ENCODE measurements at places on chromosomes 2 and 18.
A peak's percentile ranks its signal among the peaks of the same experiment; 100 is the strongest.

GRCh38 chr2:18551623-18552022, 8.8 kb downstream of the RDH14 start:
- DNase-seq = peak; percentile 35

GRCh38 chr2:209351636-209352035, 72.2 kb upstream of the MAP2 start:
- peak; percentile 67 for DNase-seq

- DNase-seq = no peak
Observed at GRCh38 chr2:223930103-223930976, 14.8 kb downstream of the WDFY1 start.

DNA sequence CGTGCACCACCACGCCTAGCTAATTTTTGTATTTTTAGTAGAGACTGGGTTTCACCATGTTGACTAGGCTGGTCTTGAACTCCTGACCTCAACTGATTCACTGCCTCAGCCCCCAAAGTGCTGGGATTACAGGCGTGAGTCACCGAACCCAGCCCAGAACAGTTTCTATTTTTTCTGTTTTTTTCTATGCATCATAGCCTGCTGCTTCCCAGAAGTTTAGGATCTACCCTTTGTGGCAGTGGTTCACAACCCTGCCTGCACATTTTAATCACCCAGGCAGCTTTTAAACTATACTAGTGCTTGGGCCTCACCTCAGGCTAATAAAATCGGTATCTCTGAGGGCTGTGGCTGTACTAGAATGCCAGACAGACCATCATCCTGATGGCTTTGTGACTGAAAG, 39.7 kb upstream of the SOCS6 start:
- DNase-seq = peak; percentile 63

GRCh38 chr2:227890495-227891079, 19.2 kb downstream of the DAW1 start:
- DNase-seq = peak; percentile 38

- DNase-seq = peak; percentile 17
Observed at GRCh38 chr18:10424585-10425307, 29.7 kb upstream of the APCDD1 start.

- DNase-seq = no peak
Observed at GRCh38 chr18:27994571-27994970, 182.4 kb downstream of the CDH2 start.

GRCh38 chr2:150759531-150759930, 272.1 kb upstream of the RND3 start:
- no peak for DNase-seq

- no peak for DNase-seq
Observed at GRCh38 chr2:28752631-28753376, 1.2 kb downstream of the PPP1CB start.

- DNase-seq = peak; percentile 22
Observed at GRCh38 chr18:54147439-54147838, 77.0 kb downstream of the MBD2 start.

DNA sequence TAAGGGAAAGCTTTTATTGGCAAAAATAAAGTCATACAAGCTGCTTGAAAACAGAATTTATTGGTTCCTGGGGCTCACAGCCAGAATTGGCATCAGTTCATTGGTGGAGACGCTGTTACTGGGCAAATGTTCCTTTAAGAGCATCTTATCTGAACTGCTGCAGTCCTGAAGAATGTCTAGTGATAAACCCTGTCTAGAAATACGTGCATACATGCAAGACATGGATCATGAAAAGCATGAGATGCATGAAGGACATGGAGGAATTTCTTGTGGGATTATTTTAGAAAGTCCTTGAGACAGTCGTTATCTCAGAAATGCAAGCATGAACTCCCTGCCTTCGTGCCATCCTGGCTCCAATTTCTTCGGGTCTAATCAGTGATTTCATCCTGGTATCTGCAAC, 32.5 kb upstream of the FHOD3 start:
- DNase-seq = no peak

DNA sequence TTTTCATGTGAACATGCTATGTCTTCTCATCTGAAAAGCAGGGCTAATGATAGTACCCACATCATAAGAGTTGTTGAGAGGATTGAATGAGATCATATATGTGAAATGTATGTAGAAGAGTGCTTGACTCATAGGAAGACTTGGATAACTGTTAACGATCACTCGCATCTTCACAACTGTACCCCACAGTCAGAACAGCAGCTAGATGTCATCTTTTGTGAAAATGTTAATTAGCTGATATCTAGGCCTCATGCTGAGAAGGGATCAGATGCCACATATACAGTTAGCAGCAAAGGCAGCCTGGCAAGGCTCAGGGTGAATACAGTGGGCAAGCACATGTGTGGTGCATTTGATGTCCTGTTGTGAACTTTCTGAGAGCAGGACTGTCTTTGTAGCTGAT, 24.2 kb downstream of the MAP3K20 start:
- no peak for DNase-seq

GRCh38 chr2:127586136-127586535, 50.7 kb downstream of the MYO7B start:
- DNase-seq = no peak

DNA sequence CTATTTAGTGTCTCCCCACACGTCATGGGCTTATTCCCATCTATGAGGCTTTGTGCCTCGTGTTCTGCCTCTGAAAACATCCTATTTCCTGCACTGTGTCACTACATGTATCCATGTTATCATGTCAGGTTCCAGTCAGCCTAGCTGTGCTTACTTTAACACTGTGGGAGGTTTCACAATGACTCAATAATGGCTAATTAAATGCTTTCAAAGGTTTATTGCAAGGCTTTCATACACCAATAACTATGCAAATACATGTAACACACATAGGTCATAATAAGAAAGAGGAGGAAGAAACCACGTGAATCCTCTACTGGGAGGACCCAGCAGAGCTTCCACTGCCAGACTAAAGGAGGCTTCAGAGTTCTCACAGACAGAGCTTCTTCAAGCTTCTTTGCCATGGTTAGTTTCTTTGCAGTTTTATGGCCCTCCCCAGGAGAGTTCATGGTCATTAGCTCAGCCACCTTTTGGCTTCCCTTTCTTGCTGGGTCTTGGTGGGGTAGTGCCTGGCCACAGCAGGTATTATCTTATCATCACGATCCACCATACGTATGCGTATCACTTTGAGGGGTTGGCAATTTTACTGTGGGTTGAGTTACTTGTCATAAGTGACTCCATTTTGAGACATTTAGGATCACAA, 5.1 kb upstream of the COLEC12 start:
- peak; percentile 49 for DNase-seq
